ENCODE measurements at places on chromosomes 11 and 22.

GRCh38 chr22:24805790-24806662 is at the start of gene SGSM1:
SGSM1 (plus strand) TSS chr22:24806211; CDS start chr22:24806326, 115 bp downstream.
- peak; percentile 73 for DNase-seq

DNA sequence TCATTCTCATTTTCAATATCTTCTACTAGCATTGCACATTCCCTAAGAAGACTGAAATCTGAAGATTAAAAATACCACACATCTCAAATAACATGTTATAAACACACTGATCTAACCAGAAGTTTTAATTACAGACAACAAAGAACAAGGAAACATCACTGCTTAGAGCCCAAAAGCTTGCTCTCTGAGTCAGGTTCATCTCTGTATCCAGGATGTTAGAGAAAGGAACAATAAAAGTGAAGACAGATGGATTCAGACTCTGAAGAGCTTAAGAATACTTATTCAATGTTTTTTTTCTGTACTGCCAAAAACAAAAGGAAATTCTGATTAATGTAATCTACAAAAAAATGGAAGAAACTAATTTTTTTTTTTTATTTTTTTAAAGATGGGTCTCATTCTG is 16.5 kb downstream of the RDX start:
- no peak for DNase-seq

DNA sequence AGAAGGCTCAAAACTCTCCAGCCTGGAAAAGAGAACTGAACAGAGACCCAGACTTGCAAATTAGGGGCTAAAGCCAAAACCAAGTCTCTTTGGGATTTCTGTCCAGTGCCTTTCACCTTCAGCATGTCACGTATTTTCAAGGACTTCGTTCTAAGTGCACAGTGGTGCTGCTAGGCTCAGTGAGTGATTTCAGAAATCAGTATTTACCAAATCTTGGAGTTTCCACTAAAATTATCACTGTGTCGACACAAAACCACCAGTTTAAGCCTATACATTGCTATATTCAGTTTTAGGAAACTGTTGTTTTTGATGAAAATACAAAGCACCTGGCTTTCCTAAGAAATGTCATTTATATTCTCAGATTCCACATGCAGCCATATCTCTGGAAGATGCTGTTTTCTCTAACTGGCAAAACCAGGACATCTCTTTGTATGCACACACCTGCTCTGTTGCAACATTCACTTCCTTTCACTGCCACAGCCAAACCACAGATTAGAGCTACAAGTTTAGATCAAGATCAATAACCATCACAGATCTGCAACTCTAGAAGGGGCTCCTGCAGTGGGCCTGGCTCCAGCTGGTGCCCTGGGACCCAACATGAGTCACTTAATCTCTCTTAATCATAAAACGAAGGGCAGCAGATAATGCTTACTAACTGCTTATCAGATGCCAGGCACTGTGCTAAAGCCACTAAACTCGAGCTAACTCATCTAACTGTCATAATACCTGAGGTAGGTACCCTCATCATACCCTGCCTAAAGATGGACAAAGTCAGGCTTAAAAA is 22.3 kb downstream of the SMCO4 start:
- no peak for DNase-seq

- DNase-seq = no peak
These were observed 82.7 kb upstream of the CTSC start for GRCh38 chr11:88420165-88420791.

GRCh38 chr11:124618863-124619262 is 3.8 kb upstream of the TBRG1 start:
- DNase-seq = no peak

DNA sequence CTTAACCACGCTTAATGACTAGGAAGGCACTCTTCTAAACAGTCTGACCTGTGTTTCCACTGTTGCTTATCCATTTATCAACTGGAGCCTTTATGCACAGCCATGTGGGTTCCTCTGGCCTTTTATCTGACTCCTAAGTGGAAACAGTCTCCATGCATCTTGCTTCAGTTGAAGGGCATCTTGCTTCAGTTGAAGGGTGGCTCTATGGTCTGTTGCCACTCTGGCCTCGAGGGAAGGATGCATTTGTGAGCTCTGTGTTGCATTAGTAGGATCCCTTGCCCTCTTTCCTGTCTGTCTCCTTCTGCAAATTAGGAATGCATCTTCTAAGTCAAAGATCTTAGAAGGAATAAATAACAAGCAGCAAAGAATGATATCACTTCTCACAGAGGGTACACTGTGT is 25.8 kb upstream of the C11orf96 start:
- DNase-seq = no peak

DNA sequence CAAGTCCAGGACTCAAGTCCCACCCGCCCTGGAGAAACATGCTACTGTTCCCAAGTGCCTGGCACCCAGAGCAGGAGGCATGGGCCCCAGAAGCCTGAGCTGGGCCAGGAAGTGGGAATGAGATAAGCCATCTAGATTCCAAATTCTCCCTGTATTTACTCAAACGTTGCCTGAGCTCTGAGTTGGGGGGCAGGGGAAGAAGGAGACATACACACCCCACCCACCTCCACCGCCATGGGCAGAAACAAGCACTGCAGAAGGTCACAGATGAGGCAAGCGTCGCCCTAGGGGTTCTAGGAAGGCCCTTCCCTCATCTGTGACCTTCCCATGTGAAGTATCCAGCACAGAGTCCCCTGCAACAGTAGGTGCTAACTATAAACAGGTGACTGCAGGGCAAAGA is 54.0 kb downstream of the PLEKHA7 start:
- DNase-seq = no peak

- DNase-seq = no peak
These were observed 15.0 kb upstream of the MUC6 start for GRCh38 chr11:1051356-1052132.

DNA sequence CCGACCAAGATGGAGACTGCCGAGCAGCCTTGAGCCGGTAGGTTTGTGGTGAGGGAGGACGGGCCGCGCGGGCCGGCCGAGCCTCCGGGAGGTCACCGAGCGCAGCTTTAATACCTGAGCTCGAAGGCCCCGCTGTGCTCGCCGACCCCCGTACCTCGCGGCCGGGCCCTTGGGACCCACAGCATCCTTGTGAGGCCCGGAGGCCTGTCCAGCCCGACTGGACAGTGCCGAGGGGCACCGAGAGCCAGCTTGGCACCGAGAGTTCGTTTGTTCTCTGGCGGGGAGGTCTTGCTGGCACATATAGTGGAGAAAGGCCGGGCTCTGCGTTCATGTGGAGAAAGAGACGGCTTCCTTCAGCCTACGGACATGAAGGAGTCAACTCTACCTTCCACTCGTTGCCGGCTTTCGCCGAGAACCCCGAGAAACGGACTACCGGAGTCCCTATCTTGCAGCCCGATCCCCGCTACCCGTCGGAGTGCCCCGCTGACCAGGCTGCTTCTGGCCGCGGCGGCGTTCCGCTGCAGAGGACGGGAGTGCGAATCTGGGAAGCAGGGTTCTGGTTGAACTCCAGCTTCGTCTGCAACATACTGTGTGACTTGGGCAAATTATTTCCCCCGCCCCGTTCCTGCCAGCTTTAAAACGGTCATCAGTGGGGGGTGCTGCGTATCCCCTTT is 349 bp downstream of the TSSC4 start:
- no peak for DNase-seq
